ENCODE measurements at places on chromosomes 12 and 14.

- DNase-seq: no peak
Measured at GRCh38 chr12:23662966-23663365, 286.5 kb downstream of the SOX5 start.

- no peak for DNase-seq
Measured at GRCh38 chr12:107558141-107558815, 127.3 kb upstream of the PWP1 start.

GRCh38 chr14:28220391-28220790 is 546.2 kb upstream of the FOXG1 start:
- DNase-seq: no peak

- no peak for DNase-seq
Measured at GRCh38 chr14:23141706-23142444, 22.8 kb upstream of the CEBPE start.

- no peak for DNase-seq
Measured at GRCh38 chr12:98543701-98544100, 28.3 kb downstream of the TMPO start.

DNA sequence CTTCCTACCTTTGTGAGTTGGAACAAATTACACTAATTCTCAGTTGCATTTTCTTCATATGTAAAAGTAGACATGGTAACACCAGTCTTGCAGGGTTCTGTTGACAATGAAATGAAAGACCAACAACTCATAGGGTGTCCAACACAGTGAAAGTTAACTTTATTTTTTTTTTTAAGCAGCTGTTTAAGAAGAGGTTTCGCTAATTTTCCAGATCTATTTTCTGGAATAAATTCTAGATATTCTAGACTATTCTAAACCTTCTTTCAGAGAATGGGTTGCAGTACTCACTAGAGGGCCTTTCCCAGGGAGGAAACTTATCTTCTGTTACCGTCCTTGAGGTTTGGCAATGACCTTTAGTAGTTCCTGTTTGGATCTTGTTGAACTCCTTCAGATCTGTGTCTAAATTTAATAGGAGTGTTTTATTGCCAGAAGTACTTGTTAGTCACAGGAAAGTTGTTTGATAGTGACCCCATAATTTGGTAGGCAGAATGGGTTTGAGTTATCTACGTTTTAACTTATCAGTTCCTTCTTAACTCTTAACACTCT is 2.8 kb upstream of the ART4 start:
- no peak for DNase-seq

GRCh38 chr12:19890024-19890423 is 450.7 kb downstream of the AEBP2 start:
- no peak for DNase-seq

GRCh38 chr12:3655328-3655900 is 97.5 kb downstream of the CRACR2A start:
- DNase-seq: no peak

DNA sequence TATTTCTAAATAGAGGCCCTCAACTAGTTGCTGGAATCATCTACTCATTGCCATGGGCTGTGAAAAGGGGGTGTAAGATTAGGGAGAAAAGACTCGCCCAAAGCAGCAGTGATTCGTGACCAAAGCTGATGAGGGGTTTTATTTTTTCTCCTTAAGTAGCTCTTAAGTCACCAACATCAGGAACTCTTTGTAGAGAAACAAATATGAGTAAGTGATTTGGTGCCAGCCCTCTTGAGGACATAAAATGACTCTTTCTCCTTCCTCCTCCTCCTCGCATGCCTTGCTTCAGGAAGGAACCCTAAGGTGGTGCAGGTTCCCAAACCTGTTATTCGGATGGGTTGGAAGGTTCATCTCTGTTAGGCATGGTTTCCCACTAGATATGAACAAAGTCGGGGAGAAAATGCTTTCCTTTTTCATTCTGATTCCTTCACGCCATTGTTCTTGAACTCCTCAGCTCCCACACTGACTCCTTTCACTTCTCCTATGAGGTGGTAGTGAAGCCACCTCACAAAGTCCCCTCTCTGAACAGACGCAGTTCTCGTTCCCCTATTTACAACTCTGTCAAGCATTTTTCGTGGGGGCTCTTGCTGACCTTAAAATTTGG is 113.4 kb downstream of the ETV6 start:
- DNase-seq: no peak

- no peak for DNase-seq
Measured at GRCh38 chr12:40144023-40144422, 38.1 kb upstream of the SLC2A13 start.

DNA sequence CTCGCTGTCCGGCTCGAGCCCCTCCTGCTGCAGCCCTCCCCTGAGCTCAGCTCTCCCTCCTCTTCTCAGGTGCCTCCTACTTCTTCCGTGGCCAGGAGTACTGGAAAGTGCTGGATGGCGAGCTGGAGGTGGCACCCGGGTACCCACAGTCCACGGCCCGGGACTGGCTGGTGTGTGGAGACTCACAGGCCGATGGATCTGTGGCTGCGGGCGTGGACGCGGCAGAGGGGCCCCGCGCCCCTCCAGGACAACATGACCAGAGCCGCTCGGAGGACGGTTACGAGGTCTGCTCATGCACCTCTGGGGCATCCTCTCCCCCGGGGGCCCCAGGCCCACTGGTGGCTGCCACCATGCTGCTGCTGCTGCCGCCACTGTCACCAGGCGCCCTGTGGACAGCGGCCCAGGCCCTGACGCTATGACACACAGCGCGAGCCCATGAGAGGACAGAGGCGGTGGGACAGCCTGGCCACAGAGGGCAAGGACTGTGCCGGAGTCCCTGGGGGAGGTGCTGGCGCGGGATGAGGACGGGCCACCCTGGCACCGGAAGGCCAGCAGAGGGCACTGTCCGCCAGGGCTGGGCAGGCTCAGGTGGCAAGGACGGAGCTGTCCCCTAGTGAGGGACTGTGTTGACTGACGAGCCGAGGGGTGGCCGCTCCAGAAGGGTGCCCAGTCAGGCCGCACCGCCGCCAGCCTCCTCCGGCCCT is 22.8 kb downstream of the MMP17 start:
- peak; percentile 73 for DNase-seq

GRCh38 chr12:53427905-53428594 is 4.4 kb downstream of the AMHR2 start:
- peak; percentile 95 for DNase-seq

DNA sequence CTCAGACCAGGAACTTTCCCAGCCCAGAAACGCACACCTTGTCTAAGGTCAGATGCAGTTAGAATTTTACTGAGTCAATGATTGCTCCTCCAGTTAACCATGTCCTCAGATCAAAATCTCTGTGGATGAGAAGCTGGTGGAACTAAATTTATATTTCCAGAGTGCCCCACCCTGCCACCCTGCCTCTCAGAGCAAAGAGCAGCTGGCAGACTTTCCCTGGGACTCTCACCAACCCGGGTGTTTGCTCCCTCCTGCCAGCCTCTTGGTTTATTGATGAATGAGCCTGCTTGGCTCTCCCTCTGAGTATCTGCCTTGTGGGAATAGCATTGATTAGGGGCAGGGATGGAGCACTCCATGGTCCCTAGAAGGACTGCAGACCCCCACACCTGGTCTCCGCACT is 5.9 kb upstream of the KRT1 start:
- no peak for DNase-seq

Measured in RCC 7860 (cell line).